D341Med (cell line): ENCODE measurements at places on chromosomes 2 and 18.

DNA sequence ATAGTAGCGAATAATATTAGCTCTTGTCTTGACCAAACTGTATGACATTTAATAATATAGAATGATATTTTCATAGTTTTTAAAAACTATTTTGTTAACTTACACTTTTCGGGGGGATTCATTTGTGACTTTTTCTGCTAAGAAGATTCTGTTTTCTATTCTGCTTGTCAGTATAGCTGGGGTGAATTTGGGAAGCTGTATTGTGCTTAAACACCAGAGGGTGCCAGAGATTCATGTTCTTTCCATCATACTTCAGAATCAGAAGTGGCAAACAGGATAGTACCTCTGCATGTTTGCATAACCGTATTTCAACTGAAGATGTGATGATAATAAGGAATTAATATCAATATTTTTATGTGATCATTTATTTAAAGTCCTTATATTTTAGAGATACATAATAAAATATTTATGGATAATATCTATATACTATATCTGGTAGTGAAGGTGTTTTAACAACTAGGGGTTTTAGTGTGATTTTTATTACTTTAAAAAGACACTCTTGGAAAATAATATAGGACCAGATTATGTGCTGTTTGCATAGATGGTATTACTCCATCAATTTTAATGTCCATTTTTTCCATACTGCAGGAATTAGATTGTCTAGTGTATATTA lies 81.0 kb downstream of the TAF4B start:
- DNase-seq: peak; percentile 68

- DNase-seq: no peak
Observed at GRCh38 chr18:9139400-9140039, 2.9 kb downstream of the ANKRD12 start.

GRCh38 chr2:222284466-222284865 lies 14.3 kb downstream of the PAX3 start:
- no peak for DNase-seq

DNA sequence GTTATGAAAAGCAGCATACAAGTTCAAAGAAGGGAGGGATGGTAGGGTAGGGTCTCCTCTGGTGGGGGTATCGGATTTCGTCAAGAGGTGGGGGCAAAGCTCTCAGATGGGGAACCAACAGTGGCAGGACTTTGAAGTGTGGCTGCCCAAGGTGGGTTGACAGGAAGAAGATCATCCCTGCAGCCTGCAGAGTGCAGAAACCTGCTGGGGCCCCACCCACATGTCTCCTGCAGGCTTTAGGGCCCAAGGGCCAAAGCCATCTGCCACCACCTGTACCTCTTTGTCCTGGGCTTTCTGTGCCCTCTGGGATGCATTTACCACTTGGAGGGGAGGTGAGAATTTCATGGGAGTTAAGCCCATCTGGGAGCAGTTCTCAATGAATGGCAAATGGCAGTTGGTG lies 42.7 kb downstream of the KCNF1 start:
- no peak for DNase-seq

DNA sequence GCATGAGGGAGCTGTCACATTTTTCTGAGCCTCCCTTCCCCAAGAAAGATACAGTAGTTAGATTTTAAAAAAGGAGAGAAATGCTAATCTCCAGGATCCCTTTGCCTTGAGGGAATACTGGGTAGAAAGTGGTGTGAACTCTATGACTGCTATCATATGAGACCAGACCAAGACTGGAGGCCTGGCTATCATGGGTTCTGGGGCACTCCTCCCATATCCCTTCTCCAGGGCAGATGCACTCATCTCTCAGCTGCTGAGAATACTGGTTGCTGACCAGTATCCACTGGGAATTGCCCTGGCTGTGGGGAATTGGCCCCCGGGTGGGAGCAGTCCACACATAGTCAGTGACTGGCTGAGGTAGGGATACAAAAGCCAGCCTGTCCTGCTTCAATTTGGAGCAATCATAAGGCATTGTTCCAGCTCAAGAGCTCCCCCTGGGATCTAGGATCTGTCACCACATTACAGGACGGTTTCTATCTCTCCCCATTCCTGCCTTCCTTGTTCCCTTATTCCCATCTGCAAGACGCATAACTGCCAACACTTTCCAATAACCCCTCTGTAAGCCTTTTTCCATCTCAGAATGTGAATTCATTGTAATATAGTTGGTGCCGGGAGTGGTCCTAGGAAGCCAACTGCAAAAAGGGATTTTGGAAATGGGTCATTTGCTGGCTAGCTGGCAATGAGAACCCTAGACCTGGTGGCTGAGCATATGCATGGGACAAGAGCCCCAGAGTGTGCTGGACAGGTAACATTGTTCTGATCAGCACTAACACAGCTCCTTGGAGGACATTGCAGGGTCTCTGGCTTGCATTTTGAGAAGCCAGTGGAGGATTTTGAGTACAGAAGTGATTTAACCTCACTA lies 35.4 kb upstream of the REEP1 start:
- peak; percentile 72 for DNase-seq

GRCh38 chr2:116510117-116510671 lies 1304.3 kb upstream of the DDX18 start:
- peak; percentile 4 for DNase-seq

GRCh38 chr2:26687801-26688200 lies 4.7 kb upstream of the KCNK3 start:
- DNase-seq: no peak
